Stimulated activated CD4-positive, alpha-beta T cell treated with anti-CD3 and anti-CD28 coated beads, TNF-alpha, amount 100 ng/mL, for 48 hours (primary cell): ENCODE measurements at places on chromosomes 1 and 21.

DNA sequence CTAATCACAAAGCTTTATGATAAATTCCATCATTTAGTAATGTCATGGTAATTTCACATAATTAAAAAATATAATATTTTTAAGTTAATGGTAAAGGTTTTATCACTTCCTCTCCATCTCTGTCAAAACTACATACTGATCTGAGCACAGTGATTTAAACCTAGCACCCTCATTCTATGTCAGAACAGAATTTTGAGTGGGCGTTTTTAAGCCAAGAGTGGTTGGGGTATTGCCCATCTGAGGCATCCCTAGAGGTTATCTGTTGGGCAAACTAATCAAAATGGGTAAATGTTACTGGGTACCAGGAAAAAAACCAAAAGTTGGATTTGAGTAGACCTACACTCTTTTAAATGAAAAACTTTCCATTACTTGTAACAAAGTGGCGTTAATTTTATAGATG is 100.7 kb upstream of the GFI1 start:
- no peak for DNase-seq

- no peak for DNase-seq
These were observed 37.3 kb upstream of the KHDRBS1 start for GRCh38 chr1:31976401-31976800.

- peak; percentile 37 for DNase-seq
These were observed 28.1 kb downstream of the IL6R start for GRCh38 chr1:154433161-154433764.

DNA sequence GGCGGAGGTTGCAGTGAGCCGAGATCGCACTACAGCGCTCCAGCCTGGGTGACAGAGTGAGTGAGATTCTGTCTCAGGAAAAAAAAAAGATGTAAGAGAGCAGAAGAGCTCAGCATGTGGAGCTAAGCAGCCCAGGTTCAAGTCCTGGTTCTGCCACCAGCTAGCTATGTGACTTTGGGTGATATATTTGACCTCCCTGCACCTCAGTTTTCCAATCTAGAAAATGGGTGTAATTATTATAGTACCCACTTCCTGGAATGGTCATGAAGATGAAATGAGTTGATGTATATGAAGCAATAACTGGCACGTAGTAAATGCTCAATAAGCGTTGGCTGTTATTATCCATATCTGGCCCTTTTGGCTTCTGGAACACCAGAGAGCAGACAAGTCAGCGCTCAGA is 38.2 kb downstream of the CAMK2N1 start:
- no peak for DNase-seq

GRCh38 chr1:16032388-16033102 is 10.7 kb downstream of the CLCNKA start:
- DNase-seq, result peak; percentile 44

DNA sequence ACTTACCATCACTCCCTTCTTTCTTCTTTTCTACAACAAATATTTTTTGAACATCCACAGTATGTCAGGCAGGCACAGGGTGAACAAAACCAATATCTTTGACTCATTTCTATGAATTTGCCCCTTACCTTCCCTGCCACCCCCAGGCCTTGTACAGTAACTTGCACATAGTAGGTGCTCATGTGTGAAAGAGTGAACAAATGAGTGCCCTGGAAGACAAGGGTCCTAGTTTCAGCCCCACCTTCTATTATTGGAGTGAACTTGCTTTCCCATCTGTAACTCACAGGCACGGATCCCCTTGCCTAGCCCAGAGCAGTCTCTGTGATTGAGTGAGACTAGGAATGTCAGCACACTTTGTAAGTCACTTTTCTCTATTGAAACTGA is 12.8 kb downstream of the ZDHHC18 start:
- DNase-seq, result no peak

DNA sequence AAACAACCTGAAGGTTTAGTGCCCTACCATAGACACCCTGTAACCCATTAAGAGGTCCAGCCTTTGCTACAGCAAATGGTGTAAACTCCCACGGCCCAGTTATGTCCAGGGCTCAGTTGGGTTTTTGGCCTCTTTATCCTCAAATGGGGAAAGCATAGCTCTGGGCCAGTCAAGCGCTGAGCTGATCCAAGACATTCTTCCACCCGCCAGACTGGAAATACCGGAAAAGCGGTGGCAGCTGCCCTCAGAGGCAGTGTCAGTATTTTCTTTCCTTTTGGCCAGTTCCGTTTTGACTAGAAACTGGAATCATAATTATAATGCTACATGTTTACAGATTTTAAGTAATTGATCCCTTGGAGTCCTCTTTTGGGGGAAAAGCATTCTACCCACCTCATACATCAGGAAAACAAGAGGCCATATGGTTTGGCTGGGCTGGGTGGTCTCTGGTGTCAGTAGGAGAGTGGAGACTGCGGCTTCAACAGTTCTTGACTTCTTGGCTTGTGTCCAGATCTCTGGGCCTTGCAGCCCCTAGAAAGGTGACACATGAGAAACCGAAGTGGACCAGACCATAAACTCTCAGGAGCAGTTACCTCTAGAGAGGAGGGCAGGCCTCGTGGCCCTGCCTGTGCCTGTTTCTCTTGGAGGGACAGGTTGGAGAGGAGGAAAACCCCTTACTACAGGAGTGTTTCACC is 30.2 kb upstream of the CLDN14 start:
- DNase-seq, result no peak

DNA sequence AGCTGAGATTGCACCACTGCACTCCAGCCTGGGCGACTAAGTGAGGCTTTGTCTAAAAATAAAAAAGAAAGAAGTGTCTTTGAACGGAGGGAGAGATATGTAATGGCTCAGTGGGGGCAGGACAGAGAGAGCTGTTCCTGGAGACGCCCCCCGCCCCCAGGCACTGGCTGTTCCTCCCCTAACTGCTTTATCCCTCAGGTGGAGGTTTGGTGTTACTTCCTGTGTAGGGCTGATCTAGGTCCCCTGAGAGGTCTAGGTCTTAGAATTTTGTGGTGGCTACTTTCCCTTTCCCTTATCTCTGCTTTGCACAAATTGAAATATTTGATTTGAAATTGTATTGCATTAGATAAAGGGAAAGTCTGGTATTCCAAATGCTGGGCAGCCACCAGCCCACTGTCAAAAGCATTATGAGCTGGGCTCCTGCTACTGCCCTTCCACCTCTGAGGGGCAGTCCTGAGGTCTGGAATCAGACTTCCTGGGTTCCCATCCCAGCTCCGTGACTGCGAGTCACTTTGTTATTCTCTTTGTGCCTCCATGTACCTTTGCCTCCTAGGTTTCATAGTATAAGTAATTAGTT is 134.8 kb upstream of the KIF26B start:
- DNase-seq, result no peak

DNA sequence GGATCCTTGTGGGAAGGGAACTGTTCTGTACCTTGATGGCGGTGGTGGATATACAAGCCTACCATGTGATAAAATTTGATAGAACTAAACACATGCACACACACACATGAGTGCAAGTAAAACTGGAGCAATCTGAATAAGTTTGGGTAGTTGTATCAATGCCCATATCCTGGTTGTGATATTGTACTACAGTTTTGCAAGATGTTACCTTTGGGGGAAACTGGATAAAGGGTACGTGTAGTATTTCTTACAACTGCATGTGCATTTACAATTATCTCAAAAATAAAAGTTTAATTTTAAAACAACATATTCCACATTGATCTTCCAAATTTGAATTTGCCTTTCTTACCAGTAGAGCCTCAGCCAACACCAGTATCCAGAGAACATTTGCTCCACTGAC is 99.6 kb downstream of the DTL start:
- no peak for DNase-seq

GRCh38 chr1:48258106-48258505 is 35.6 kb downstream of the SLC5A9 start:
- no peak for DNase-seq

DNA sequence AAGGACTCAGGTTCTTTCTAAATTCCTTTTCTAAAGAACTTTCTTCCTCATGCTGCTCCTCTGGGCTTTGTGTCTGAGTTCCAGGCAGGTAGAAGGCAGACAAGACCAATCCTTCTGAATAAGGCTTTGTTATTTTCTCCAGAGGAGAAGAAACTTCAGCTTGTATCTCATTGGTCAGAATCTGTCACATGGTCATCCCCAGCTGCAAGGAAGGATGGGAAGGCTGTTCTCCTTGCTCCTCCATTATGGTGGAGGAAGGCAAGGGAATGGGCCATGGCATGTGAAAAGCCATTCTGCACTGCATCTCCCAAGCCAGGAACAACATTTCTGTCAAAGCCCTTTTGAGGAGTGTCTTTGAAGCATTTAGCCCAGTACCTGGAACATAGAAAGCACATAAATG is 50.6 kb upstream of the NTPCR start:
- no peak for DNase-seq

GRCh38 chr21:44790368-44790767 is 11.3 kb downstream of the UBE2G2 start:
- DNase-seq, result no peak

DNA sequence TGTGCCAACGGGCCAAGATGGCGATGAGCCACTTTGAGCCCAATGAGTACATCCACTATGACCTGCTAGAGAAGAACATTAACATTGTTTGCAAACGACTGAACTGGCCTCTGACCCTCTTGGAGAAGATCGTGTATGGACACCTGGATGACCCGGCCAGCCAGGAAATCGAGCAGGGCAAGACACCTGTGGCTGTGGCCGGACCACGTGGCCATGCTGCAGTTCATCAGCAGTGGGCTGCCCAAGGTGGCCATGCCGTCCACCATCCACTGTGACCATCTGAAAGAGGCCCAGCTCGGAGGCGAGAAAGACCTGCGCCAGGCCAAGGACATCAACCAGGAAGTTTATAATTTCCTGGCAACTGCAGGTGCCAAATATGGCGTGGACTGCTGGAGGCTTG is 32.2 kb upstream of the GPR137B start:
- DNase-seq, result no peak

DNA sequence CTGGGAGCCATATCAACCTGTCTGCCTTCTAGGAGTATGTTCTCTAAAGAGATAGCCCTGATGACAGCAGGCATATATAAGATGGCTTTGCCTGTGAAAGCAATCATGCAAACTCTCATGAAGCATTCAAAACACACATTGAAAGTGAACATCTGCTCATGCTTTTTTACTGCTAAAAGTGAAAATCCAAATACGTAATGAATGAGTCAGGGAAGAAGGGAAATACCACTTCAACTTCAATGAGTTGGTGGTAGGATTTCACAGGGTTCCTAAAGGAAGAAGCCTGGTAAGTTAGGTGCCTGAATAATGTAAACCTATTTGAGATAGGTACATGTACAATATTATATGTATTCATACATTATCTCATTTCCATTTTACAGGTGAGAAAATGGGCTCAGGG is 50.5 kb upstream of the SLFNL1 start:
- no peak for DNase-seq

DNA sequence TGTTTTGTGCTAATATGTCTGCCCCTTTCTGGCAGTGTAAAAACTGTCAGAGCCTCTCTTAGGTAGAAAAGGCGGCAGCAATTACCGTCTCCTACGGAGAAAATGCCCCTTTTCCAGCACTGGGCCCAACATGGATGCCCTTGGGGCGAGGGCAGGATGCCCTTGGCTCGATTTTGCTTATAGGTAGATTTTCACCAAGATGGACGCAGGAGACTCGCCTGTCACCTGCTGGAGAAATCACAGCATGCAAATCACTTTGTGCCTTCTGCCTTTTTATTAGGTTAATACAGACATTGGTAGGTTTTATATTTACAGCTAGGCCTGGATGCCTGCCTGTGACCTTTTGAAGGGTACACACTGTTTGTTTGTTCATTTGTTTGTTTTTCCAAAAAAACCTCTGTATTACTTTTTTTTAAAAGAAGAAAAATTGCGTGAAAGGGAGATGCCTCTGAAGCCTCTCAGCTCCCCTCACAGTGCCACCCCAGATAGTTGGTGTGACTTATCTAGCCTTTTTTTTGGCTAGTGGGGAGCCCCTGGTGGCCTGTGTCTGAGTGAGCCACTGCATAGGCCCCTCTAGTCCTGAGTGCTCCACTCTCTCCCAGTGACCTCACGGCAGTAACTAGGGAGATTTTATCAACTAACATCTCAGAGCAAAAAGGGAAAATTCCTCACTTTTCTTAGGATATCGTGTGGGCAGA is 2.5 kb downstream of the ATP1B1 start:
- DNase-seq, result no peak

GRCh38 chr1:78718566-78718965 is 68.9 kb downstream of the IFI44 start:
- no peak for DNase-seq

DNA sequence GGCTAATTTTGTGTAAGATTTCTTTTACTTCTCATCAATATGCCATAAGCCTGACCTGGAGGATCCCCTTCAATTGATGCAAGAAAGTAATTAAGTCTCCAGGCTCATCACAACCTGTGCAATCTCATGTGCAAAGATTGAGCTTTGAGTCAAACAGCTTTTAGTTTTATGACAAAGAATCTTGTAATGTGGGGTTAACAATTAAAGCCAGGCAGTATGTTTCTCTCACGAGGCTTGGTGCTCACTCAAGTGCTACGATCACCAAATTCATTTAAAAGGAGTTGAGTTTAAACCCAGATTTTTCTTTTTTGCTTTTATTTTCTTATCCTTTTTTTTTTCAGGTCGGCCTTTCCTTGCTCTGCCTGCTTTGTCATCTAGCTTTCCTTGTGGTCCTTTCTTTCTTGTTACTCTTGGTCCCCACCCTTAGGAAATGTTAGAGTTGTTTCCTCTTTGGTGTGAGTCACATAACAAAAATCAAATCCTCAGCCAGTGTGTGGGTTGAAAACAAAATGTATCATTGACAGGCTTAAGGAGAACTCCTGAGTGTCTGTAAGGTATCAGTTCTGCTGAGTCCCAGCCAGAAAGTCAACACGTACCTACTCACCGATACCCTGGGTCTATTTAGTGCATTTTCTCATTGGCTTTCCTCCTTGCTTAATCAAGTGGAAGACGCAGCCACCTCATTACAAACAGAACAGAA is 1037.2 kb downstream of the ADGRL2 start:
- no peak for DNase-seq

DNA sequence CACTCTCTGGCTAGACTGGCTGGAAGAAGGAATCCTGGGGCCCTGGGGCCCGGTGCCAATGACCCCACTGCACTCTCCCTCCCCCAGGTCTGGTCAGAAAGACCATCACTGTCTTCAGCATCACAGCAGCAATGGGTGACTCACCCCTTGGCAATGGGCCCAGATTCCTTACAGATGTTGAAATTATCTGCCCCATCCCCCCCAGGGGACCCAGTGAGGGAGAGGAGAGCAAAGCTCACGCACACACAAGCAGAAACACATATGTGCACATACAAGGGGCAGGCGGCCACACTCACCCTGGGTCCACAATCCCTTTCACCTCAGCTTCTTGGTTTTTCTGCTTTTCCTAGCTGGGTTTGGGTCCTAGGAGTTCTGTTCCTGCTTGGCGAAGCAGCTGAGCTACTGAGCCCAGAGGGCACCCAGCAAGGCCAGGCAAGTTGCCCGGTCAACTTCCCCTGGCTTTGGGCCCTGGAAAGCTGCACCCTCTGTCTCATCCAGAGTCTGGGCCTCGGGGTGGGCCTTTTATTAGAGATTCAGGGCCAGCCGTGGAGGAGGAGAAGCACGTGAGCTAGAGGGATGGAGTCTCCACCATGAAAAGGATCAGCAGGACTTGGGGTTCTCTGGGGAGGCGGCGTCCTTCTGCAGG is 2.6 kb downstream of the COL16A1 start:
- no peak for DNase-seq

GRCh38 chr21:46004168-46004861 is 22.7 kb downstream of the COL6A1 start:
- no peak for DNase-seq

- no peak for DNase-seq
These were observed 178.4 kb downstream of the PSMG1 start for GRCh38 chr21:39004634-39005501.

- DNase-seq, result no peak
These were observed 2.1 kb downstream of the C1orf21 start for GRCh38 chr1:184388971-184389370.

GRCh38 chr1:181296180-181296579 is 187.1 kb upstream of the CACNA1E start:
- DNase-seq, result no peak
